ENCODE measurements at places on chromosomes 3 and 15. TPM values are rescaled to one million over a fixed set of nuclear protein-coding genes. Genes with fewer than 3 reads are reported as not detected.

Gene HOMER2
- total RNA-seq = 26.1 TPM

Gene DZIP1L
- 11.0 TPM for total RNA-seq

Gene FSTL1
- 65.9 TPM for total RNA-seq

Gene CLRN1
- total RNA-seq = not detected

Gene RHOV
- 3.7 TPM for total RNA-seq

Gene IL17RB
- total RNA-seq = 0.88 TPM

Gene ATP13A5
- not detected for total RNA-seq

Gene ZNF502
- 2.2 TPM for total RNA-seq

Gene CFAP161
- total RNA-seq = not detected

All from A549 treated with dexamethasone at 1 μM for 4 hours (cell line).